Frontal cortex (tissue), 4 donors: ENCODE measurements at places on chromosomes 6 and 20. TPM values are rescaled to one million over a fixed set of nuclear protein-coding genes. Genes with fewer than 3 reads are reported as not detected.

CUL9 gene
- total RNA-seq = 22.0 TPM

NRSN1 gene
- 22.0 TPM for total RNA-seq

BCAS1 gene
- total RNA-seq = 2.4 TPM

CGA gene
- total RNA-seq = not detected

HUS1B gene
- 0.82 TPM for total RNA-seq

SLC4A11 gene
- total RNA-seq = under 0.01 TPM

HDDC2 gene
- 31.0 TPM for total RNA-seq

CDK5RAP1 gene
- total RNA-seq = 22.8 TPM

TSHZ2 gene
- total RNA-seq = 2.4 TPM

GRCh38 chr6:35474131-35474941, 6.1 kb downstream of the RPL10A start:
- no peak for DNase-seq

DNA sequence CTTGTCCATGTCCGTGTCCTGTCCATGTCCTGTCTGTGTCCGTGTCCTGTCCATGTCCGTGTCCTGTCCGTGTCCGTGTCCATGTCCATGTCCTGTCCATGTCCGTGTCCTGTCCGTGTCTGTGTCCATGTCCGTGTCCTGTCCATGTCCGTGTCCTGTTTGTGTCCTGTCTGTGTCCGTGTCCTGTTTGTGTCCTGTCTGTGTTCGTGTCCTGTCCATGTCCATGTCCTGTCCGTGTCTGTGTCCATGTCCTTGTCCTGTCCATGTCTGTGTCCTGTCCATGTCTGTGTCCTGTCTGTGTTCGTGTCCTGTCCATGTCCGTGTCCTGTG, 55.0 kb upstream of the BHLHE23 start:
- DNase-seq = no peak

- DNase-seq = peak; percentile 18
Measured at GRCh38 chr6:8707956-8708772, 272.8 kb upstream of the SLC35B3 start.

DNA sequence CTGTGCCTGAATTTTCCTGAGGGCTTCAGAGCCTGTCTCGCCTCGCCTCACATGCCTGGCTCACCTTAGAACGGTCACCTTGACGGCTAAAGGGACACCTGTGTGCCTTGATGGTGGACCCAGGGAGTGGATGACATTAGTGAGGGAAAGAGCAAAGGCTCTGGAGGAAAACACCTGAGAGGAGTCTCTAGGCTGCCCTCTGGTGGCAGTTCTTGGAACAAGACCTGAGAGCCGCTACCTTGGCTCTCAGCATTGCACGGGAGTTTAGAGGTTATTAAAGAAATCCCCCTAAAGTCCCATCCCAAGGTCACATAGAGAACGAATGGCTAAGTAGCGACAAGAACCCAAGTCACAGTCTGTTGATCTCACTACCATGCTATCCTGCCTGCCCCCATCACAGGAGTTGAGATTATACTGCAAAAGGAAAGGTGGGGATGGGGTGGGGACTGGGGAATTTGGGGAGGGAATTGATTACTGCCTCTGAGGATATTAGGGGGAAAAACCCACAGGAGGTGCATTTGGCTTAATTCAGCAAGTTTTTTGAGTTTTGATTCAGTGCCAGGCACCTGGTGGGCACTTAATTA, 7.9 kb upstream of the CDSN start:
- DNase-seq = no peak

- no peak for DNase-seq
Measured at GRCh38 chr6:168133687-168134559, 54.9 kb upstream of the FRMD1 start.

- DNase-seq = no peak
Measured at GRCh38 chr6:137746264-137746663, 120.8 kb upstream of the TNFAIP3 start.

DNA sequence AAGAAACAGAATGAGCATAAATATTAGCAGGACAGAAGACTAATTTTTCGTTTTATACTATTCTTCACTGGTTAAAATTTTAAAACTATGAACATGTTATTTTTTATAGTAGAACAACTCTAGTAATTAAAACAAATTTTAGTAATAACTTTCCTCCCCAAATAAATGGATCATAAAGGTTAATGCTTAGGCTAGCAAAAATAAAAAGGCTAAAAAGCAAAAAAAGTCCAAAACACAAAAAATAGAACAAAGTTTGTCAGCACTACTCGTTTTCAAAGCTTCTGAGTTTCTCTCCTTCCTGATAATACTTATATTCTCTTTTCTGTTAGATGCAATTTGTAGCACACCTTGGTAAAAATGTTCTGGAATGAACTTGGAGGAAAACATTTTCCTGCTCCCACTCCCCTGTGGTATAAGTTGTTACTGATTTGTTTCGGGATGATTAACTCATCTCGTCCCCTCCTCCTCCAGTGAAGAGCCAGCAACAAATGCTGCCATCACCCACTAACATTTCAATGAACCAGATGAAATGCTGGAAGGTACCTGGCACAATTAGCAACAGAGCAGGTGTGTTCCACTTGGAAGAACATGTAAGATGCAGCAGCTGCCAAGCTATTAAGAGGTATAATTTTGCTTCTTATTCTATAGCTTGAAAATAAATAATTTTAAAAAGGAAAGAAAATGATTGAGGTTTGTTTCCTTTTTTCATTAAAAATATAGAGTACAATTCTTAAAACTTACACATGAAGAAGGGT, 130.5 kb downstream of the MYB start:
- DNase-seq = no peak

- DNase-seq = no peak
Measured at GRCh38 chr6:11292091-11292490, 59.6 kb upstream of the NEDD9 start.

DNA sequence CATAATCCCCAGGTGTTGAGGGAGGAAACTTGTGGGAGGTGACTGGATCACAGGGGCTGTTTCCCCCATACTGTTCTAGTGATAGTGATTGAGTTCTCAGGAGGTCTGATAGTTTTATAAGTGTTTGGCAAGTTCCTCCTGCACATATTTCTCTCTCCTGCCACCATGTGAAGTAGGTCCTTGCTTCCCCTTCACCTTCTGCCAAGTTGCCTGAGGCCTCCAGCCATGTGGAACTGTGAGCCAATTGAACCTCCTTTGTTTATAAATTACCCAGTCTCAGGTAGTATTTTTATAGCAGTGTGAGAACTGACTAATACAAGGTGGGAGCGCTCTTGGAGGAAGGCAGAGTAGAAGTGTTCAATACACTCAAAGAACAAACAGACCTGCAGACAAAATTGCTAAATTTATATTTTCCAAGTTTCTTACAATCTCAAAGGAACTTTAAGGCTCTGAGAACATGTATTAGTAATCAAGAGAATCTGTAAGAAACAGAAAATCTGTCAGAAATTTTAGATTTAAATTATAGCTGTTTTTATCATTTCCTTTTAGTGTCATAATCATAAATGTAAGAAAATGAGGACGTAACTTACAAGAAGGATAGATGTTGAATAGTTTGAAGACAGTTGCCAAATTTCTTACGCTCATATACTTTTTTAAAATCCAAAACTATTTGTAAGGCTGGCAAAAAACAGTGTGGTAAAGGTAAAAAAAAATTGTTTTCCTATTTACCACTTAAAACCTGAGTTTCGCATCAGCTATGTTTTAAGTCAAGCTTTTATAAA, 77.7 kb downstream of the ASCC3 start:
- no peak for DNase-seq

GRCh38 chr6:124961777-124962638, at the start of gene RNF217:
Gene RNF217 (plus strand): TSS chr6:124962437. CDS start chr6:124962545, 108 bp downstream.
- DNase-seq = peak; percentile 59

GRCh38 chr6:167416676-167417430, 92.0 kb downstream of the TTLL2 start:
- no peak for DNase-seq

DNA sequence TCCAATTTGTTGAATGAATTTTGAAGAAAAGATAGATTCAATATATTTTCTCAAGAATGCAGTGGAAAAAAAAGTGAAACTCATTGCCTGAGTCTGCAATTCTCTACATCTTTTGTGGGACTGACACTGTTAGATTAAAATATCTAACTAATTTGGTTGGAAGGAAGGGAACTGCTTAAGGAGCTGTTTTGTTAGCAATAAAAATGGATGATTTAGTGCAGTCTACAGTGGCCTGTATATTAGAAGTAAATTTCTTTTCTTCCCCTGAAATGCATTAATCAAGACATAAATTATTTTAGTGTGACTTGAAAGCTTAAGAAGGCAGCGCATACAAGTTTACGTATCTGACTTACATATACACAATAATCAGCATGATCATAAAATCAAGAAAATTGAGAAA, 1332.6 kb downstream of the EPHA7 start:
- no peak for DNase-seq

- DNase-seq = no peak
Measured at GRCh38 chr6:142671791-142672190, 273.2 kb downstream of the HIVEP2 start.

DNA sequence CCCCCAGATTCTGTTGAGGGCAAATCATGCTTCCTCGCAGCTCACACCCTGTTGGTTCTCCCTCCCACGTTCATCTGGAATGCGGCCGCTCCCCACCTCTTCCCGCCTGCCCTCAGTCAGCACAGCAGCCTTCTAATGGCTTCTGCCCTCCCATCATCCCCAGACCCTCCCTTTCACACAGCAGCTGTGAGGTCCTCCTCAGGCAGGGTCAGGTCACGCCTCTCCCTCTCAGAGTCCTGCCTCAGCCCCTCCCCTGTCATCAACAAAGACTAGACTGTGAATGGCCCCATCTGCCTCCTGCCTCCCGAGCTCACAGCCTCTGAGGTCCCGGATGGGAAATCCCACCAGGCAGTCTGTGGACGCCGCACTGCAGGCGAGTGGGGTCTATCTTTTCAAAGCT, 7.9 kb upstream of the BHLHE23 start:
- DNase-seq = no peak

GRCh38 chr6:336159-337114, 44.1 kb downstream of the DUSP22 start:
- DNase-seq = no peak

- DNase-seq = no peak
Measured at GRCh38 chr20:15945289-15945688, 628.0 kb downstream of the KIF16B start.

- DNase-seq = no peak
Measured at GRCh38 chr6:1103945-1104623, 207.8 kb upstream of the FOXQ1 start.
